Dorsolateral prefrontal cortex (tissue), 122 donors: ENCODE measurements at places on chromosomes 3 and 15. TPM values are rescaled to one million over a fixed set of nuclear protein-coding genes. Genes with fewer than 3 reads are reported as not detected.

DNA sequence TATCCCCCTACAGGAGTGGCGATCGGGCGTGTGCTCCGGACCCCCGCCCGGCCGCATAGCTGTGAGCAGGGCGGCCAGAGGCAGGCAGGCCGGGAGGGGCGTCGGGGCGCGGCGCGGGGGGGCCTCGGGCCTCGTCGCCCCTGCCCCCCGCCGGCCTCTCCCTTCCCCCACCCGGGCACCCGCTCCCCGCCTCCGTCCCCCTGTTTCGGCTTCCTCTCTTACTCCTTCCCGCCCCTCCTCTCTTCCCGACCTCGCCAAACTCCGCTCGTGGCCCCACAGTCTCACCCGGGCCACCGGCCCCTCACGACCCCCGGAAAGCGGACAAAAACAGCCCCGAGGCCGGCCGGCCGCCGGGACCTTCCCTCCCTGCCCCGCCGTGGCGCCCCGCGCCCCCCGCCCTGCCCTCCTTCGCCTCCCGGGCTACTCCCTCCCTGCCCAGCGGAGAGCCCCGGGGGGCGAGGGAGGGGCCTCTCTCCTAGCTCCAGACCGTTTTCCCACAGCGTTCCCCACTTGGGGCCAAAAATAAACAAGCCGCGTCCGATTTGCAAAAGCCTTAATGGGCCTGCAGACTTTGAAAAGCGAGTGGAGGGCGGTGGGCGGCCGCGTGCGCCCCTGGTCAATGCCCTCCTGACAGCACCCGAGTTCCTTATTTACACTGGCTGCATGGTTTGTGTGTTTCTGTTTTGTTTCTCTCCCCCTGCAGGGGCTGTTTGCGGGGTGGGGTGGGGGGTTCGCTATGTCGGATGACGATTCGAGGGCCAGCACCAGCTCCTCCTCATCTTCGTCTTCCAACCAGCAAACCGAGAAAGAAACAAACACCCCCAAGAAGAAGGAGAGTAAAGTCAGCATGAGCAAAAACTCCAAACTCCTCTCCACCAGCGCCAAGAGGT, 1.0 kb downstream of the UBE2E1 start:
- peak; percentile 49 for DNase-seq

DNA sequence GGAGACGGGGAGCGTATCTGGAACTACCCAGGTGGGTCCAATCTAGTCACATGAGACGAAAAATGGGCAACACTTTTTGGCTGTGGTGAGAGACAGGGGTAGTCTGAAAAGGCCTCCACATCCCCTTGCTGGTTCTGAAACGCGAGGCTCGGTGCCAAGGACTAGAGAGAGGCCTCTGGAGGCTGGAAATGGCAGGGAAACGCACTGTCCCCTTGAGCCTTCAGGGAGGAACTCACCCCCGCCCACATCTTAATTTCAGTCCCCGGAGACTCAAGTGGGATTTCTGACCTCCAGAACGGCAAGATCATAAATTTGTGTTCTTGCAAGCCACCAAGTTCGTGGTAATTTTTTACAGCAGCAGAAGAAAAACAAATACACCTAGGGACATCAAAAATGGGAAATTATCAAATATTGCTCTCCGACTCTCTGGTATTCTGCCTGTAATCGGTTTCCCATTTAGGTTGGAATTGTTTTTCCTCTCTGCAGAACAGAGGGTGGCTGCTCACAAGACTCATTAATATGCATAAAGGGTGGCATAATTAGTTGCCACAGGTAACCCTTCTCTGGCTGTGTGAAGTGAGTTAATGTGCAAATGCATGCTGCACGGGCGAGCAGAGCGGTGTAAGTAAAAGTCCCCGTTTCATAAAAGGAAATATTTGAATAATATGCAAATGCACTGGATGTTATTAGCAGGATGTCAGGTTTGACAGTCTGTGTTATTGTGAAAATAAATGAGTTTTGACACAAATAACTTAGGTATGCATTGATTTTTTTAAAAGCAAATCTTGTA, 185.7 kb downstream of the ARRDC4 start:
- DNase-seq: no peak

DNA sequence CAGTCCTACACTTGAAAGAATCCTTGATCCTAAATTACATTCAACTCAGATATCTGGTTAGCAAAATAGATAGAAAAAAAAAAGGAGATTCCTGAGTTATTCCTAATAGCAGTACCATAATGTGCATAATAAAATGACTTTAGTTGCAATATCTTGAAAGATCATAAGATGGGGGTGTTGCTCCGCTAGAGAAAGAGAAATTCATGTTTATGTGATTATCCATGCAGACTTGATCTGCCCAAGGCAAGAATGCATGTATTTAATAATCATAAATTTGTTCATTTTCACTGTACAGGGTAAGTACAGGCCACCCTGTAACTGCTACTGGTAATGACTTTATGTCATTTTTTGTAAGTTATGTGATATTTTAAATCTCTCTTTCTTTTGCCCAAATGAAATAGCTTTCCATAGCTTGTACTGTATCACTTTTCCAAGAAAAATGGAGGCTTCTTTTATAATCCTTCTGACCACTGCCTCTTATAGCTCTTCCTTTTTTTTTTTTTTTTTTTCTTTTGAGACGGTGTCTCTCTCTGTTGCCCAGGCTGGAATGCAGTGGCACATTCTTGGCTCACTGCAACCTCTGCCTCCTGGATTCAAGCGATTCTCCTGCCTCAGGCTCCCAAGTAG, 84.6 kb downstream of the HCN4 start:
- DNase-seq: no peak

DNA sequence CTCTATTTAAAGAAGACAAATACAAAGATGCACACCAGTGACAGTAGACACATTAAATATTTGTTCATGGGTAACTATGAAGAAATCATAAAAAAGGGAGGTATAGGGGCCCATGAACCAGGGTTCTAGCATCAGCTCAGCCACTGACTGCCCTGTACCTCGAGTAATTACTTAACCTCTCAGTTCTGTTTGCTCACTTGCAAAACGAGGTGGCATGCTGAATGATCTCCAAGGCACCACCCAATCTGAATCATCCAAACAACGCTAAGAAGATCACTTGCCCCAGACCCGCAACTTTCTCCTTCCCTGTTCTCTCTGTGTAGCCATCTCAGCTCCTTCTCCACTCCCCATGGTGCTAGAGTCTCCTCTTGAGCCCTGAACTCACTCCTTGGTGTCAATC, 374.7 kb downstream of the VPS13C start:
- DNase-seq: no peak

TJP1 gene
- total RNA-seq: 245 TPM

- DNase-seq: no peak
Measured at GRCh38 chr3:139509631-139510030, 29.9 kb downstream of the RBP1 start.

SNX22 gene
- total RNA-seq: 10.4 TPM

DNA sequence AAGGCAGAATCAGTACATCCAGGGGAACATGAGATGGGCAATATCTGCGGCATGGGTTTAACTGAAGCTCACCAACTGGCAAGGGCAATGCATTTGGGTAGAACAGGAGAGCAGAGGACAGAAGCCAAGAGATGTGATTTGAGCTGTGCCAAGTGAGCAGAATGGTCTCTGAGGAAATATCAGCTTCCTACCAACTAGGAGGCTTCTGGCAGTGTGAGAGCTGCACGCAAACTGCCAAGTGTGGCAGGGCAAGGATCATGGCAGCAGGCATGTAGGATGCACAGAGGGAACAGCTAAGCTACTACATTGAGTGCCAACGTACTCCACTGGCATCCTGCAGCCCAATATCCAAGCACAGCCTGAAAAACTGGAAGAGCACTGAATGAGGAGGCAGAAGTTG, 1036.5 kb downstream of the TUSC7 start:
- DNase-seq: no peak

GOLGA6L7 gene
- not detected for total RNA-seq

DNA sequence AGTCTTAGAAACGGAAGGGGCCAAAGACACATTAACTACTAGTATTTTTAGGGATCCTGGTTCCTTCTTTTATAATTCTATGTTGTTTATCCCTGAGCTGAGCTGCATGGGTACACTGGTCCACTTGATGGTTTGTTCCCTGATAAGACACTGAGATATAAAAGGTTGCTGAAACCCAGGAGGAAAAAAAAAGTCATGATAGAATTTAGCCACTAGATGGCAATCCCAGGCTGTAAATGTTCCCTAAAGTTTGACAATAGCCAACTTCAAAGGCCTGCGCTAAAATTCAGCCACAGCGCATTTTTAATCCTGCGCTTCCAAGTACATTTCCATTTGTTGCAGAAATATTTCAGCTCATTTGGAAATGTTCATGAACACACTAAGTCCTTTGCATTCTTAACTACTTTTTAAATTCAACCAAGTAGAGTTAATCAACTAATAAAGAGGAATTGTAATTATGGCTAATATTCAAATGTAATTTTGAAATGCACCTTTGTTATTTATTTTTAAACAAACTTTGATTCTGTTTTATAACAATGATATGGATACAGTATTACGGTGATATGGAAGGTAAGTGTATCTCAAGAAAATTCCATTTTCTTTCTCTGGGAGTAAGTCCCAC, 249.3 kb upstream of the FEZF2 start:
- DNase-seq: no peak

DNA sequence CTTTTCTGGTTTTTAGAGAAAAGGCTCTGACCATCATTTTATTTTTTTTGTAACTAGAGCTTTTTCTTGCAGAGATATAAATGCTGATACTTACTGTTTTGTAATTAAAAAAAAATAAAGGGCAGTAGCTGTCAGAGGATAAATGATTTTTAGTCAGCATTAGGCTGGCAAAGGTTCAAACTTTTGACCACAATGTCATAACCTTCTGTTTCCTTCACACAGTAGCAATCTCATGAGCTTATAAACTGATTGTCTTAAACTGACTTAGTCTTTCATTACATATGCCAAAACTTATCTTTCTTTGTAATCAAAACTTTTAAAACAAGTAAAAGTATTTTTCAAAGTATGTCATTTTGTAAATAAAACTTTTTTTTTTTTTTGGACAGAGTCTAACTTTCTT, 841.9 kb downstream of the OTOL1 start:
- DNase-seq: no peak

DNA sequence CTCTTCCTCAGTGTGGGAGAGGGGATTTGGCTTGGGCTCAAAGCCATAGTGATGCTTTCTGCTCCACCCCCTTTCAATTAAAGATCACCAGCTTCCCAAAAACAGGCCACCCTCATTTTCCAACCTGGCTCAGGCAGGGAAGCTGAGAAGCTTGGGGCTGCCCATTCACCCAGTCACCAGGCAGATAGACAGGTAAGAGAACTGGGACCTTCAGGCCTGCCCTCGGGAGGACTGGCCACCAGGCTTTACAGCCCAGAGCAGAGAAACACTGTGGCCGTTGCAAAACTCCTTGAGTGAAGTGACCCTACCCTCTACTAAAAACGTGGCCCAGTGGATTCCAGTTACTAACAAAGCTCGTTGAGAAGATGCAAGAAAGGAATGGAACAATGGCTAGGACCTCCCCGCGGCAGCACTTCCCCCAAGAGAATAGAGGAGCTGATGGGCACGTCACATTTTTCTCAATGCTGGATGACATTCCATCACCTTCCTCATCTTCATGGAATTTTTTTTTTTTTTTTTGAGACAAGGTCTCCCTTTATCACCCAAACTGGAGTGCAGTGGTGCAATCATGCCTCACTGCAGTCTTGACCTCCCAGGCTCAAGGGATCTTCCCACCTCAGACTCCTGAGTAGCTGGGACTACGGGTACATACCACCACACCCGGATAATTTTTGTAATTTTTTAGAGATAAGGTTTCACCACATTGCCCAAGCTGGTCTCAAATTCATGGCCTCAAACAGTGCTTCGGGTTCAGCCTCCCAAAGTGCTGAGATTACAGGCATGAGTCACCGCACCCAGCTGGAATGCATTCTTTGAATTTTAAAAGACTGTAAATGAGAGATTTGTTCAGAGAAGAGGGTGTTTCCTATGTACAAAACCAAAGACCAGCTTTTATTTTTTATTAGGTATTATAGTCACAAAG, 37.9 kb downstream of the LIPC start:
- DNase-seq: no peak

CLDN16 gene
- total RNA-seq: 1.2 TPM

GRCh38 chr15:33655488-33655887, 312.8 kb upstream of the CHRM5 start:
- DNase-seq: no peak

DNA sequence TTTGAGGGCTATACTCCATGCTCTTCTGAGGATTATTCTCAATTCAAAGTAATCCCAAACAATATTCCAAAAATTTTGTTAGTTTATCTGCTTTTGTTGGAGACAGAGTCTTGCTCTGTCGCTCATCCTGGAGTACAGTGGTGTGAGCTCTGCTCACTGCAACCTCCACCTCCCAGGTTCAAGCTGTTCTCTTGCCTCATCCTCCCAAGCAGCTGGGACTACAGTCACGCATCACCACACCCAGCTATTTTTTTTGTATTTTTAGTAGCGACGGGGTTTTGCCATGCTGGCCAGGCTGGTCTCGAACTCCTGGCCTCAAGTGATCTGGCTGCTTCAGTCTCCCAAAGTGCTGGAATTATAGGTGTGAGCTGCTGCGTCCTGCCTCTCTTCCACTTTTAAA, 39.1 kb downstream of the MEF2A start:
- no peak for DNase-seq

ACP3 gene
- total RNA-seq: 1.1 TPM

C3orf52 gene
- total RNA-seq: 3.3 TPM

DNA sequence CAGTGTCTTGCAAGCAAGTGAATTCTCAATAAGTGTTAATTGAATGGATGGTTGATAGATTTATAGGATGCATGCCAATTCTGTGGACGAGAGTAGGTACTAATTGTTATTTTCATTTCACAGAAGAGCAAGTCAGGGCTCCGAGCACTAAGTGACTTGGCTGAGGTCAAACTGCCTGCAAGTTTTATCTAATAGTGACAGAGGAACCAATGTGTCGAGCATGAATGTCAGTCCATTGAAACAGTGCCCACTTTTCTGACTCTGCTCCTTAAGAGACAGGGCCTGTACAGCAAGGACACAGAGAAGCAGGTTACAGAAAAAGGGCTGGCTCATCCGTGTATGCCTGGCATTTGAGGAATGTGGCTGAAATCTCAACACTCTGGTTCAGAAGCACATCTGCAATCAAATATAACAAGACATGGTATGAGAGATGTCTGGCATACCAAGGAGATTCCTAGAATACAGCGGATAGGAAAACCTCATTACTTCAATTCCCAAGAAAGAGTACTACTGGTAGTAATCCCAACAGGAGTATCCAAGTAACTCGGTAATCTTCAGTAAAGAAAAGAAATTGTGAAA, 6.0 kb upstream of the B3GNT5 start:
- no peak for DNase-seq

HCLS1 gene
- total RNA-seq: 17.7 TPM

MUC13 gene
- total RNA-seq: not detected

TMEM45A gene
- total RNA-seq: 2.0 TPM

DNA sequence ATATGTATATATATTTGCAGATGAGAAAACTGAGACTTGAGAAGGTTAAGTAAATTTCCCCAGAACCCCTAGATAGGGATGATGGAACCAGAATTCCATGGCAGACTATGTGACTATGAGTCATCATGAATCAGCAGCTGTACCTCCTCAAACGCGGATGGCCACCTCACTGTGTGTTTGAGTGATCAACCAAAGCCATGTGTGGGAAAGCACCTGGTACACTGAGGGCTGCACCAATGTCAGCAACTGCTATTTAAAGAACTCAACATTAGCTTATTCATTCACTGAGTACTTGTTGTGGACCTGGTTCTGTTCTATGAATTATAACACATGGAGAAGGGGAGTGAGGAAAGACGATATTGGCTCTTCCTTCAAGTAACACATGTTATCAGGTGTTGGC, 377.0 kb downstream of the GAP43 start:
- no peak for DNase-seq

CPOX gene
- 40.3 TPM for total RNA-seq

- no peak for DNase-seq
Measured at GRCh38 chr15:73915082-73915481, 11.2 kb upstream of the LOXL1 start.

- no peak for DNase-seq
Measured at GRCh38 chr3:9061634-9062033, 98.4 kb upstream of the RAD18 start.
